ENCODE measurements at places on chromosomes 1 and 21.

GRCh38 chr1:13607002-13607401 is 23.4 kb downstream of the PDPN start:
- no peak for DNase-seq

DNA sequence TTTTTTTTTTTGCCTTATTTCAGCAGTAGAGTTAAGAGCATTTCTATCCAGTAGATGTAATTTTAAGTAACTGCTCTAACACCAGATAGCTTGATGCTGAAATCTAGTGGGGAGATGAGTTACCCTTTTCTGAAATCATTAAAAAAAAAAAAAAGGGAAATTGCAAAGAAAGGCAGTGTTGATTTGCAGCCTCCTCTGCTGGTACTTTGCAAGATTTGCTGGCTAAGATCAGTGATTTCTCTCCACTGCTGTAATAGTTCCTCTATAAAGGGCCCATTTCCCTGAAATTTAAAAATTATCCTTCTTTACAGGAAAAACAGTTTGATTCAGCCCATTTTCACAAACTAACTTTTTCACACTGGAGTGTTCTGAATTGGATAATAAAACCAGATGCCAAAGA is 120.6 kb downstream of the PTBP2 start:
- DNase-seq, result no peak

- DNase-seq, result no peak
Measured at GRCh38 chr1:241323514-241324195, 33.4 kb downstream of the RGS7 start.

GRCh38 chr1:110208916-110209645 is 1.0 kb upstream of the KCNC4 start:
- DNase-seq, result no peak

GRCh38 chr1:58785442-58786058 is 1.7 kb upstream of the JUN start:
- peak; percentile 36 for DNase-seq

DNA sequence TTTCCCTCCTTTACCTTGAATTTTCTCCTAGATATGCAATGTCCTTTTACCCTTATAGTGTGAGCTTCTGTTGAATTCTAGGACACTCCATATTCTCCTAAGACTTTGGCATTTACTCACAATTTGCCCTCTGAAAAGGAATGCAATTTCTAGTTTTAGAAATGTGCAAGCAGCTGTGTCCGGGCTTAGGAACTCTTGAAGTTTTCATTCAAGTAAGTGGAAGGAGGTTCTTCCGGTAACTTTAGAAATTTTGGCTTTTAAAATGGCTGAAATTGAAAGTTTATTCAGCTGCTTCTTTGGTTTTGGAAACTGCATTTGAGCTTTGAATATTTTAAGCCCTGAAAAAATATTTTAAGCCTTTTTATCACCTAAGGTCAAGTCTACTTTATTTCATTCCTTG is 56.3 kb downstream of the DPH5 start:
- DNase-seq, result no peak

GRCh38 chr21:29166323-29166722 is 35.9 kb downstream of the MAP3K7CL start:
- DNase-seq, result no peak

- DNase-seq, result no peak
Measured at GRCh38 chr1:57506941-57507340, 83.1 kb upstream of the DAB1 start.

GRCh38 chr1:103569493-103569892 is 1.9 kb upstream of the AMY2B start:
- DNase-seq, result no peak

DNA sequence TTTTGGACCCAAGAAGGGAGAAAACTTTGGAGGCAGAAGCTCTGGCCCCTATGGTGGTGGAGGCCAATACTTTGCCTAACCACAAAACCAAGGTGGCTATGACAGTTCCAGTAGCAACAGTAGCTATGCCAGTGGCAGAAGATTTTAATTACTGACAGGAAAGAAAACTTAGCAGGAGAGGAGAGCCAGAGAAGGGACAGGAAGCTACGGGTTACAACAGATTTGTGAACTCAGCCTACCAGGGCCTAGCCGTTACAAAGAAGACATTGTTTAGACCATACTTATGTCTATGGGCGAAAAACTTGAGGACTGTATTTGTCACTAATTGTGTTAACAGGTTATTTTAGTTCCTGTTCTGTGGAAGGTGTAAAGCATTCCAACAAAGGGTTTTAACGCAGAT is 10.4 kb upstream of the ACOT11 start:
- DNase-seq, result peak; percentile 73

DNA sequence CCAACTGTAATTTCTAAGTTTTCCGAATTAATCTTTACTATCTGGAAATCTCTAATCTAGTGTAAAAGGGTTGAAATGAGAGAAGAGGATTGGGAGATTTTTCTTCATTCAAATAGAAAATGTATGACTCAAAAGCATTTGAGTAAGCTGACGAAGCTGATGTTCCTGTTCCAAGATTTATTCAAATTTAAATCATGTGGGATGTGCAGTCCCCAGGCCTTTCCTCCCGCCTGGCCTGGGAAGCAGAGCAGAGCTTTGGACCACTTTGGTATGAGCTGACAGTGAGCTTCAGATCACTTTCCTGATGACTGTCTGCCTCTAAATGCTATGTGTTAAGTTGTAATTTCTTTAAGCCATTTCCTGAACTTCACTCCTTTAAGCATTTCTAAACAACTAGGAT is 192.0 kb downstream of the DHRS3 start:
- DNase-seq, result no peak

GRCh38 chr1:157944663-157945280 is 48.7 kb upstream of the KIRREL1 start:
- no peak for DNase-seq

DNA sequence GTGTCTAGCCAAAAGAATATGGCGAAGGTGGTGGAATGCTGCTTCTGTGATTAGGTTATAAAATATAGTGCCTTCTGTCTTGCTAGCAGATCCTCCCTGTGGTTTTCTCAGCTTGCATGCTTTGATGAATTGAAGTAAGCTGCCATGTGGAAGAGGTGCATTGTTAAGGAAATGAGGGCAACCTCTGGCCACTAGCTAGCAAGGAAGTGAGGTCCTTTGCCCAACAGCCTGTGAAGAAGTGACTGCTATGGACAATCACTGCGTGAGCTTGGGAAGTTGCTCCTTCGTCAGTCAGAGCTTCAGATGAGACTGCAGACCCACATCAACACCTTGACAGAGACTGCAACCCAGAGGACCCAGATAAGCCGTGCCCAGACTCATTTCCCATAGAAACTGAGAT is 109.4 kb downstream of the GIPC2 start:
- no peak for DNase-seq

GRCh38 chr1:113692824-113693431 is 66.4 kb downstream of the PHTF1 start:
- DNase-seq, result no peak

GRCh38 chr1:172914501-172915144 is 136.1 kb downstream of the TNFSF18 start:
- DNase-seq, result no peak

- peak; percentile 61 for DNase-seq
Measured at GRCh38 chr1:160726498-160727315, 12.3 kb upstream of the SLAMF7 start.
